ENCODE measurements at places on chromosomes 12 and 14. TPM values are rescaled to one million over a fixed set of nuclear protein-coding genes. Genes with fewer than 3 reads are reported as not detected.

SSTR1 gene
- 0.06 TPM for total RNA-seq

KRT75 gene
- not detected for total RNA-seq

- no peak for DNase-seq
Measured at GRCh38 chr14:104984056-104984894, 1.3 kb upstream of the CLBA1 start.

DNA sequence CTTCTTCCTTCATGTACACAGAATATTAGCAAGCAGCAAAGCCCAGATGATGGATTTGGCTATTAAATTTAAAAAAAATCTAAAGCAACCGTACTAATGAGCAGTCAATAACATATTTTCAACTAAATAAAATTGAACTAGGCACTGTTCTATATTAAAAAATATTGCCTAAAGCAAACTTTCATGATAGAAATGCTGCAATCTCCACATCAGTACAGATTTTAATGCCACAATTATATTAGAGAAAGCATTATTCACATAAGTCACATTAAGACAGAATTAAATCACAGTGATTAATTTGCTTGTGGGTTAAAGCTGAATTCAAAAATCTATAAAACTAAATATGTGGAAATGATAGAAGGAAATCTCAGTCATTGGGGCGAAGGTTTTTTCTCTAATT is 200.7 kb downstream of the KCNH5 start:
- DNase-seq: no peak

GRCh38 chr12:4168036-4168435 is 105.5 kb upstream of the CCND2 start:
- DNase-seq: no peak

GRCh38 chr12:109847142-109847735 is 14.0 kb upstream of the TRPV4 start:
- DNase-seq: no peak

GRCh38 chr12:82687021-82688011 is 610 bp downstream of the TMTC2 start:
- no peak for DNase-seq

GRCh38 chr14:21244544-21244943 is 24.7 kb downstream of the HNRNPC start:
- no peak for DNase-seq
